Kasumi-1 (cell line): ENCODE measurements at places on chromosomes 4 and X.

GRCh38 chr4:71270901-71271300 lies 67.9 kb upstream of the SLC4A4 start:
- DNase-seq, result peak; percentile 24

DNA sequence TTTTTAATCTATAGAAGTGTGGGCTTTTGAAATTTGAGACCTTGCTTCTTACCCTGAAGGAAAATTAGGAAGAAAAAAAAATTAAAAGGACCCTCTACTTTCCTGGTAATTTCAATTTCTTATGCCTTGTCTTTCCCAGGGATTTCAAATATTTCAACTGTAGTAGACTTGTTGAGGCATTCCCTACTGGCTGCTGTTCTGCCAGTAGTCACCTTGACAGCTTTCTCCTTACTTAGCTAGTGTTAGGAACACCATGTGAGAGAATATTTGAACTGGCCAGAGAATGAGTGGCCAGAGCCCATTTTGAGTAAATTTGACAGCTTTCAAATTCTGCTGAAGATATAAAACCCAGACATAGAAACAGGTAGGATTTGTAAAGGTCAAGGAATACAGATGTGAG lies 24.0 kb upstream of the GBA3 start:
- no peak for DNase-seq

GRCh38 chr4:153427363-153428071 lies 38.6 kb upstream of the TMEM131L start:
- no peak for DNase-seq

DNA sequence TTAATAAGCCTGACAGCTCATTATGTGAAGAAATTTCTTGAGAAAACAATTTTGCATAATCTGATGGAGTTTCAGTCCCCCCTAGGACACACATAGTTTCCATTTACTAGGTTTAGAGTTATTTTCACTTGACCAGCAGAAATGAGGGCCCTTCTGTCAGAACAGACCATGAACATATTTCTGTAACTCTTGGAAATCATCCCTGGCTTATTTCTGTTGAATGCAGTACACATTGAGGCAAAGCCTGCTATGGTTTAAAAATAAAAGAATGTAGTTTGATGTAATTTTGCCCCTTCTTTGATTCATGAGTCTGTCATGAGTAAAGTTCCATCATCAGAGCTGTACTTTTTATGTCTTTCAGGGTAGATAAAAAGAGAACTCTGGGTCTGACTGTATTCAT lies 104.6 kb upstream of the ETNPPL start:
- no peak for DNase-seq

- DNase-seq, result no peak
Measured at GRCh38 chr4:119736559-119736958, 108.0 kb upstream of the PDE5A start.

DNA sequence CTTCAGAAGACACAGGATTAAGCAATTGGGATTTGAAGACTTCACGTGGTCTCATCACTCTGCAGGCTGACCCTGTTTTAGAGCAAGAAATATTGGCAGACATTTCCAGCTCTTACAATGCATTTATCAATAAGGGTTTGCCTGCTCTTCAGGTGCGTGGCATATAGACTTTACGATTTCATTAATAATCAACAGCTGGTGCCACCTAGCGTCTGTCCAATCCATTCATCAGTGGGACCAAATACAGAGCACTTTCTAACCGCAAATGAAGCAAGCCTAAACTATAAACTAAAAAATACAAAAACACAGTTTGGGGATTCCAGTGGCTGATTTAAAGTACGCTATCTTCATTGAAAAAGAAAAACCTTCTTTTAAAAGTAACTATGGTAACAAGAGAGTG lies 125.4 kb upstream of the DMD start:
- DNase-seq, result peak; percentile 16

GRCh38 chr4:10082047-10082446 lies 34.6 kb downstream of the WDR1 start:
- DNase-seq, result no peak

DNA sequence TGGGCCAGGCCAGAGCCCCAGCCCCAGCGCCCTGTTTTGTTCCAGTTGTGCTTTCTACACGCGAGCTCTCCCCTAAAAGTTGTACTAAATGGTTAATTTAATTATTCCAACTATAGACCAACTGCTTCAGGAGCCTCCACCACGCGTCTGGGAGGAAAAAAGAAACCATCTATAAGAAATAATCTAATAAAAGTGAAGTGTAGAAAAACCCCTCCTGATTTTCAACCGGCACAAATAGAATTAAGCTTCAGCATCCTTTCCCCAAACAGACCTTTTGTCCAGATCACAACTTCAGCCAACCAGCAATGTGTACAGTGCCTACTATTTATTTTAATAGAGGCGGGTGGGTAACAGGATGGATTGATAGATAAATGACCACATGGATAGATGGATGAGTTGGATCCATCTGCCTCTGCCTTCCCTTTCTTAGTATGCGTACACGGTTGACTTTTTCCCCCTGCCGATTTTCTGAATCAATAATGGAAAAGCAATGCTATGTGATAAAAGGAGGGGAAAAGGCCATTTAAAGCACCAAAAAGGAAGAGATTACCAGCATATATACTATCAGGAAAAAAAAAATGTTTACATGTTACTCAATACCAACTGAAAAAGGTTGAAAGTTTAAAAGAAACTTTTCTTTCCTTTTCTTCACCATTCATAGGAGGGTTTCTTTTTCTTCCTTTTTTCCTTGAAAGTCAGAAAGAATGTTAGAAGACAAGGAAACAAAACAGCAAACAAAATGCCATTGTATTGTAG lies 3.7 kb upstream of the PHOX2B start:
- DNase-seq, result no peak

- DNase-seq, result peak; percentile 82
Measured at GRCh38 chr4:121822796-121823504, 733 bp downstream of the CCNA2 start.

DNA sequence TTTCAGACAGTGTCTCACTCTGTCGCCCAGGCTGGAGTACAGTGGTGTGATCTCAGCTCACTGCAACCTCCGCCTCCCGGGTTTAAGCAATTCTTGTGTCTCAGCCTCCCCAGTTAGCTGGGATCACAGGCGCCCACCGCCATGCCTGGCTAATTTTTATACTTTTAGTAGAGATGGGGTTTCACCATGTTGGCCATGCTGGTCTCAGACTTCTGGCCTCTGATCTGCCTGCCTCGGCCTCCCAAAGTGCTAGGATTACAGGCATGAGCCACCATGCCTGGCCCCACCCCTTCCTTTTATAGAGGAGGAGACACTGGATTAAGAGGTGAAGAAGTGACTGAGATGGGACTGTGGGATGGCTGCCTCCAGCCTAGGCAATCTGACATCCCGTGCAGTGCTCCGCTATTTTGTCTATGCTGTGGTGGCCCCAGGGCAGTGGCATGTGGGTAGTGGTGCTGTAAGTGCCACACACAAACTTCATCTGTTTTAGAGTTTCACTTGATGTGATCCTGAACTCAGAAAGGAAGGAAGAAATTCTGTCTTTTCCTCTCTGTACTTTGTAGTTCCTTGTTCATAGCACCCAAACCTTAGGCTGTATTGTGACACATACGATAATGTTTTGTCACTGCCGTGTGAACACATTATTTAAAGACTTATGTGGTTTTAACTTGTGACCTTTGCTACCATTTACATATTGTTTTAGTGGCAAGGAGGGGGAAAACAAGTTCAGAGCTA lies 48.9 kb downstream of the FNIP2 start:
- peak; percentile 56 for DNase-seq

DNA sequence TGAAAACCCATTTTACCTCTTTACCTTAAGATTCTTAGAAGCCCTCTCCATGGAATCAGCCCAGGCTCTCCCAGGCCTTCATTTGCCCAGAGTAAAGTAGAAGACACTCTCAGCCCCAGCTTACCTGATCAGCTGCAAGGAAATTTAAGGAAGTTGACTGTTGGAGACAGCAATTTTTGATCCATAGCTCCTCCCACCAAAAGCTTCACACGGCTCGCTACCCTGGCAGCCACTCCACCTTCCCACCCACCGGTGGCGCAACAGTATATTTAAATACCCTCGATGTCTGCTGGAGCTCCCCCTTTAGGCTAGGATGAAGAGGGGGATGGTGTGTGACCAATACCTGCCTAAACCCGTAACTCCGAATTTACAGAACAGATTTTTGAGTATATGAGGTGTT lies 75.4 kb downstream of the MBNL3 start:
- DNase-seq, result no peak

- no peak for DNase-seq
Measured at GRCh38 chr4:100493756-100494155, 24.1 kb downstream of the EMCN start.

- DNase-seq, result no peak
Measured at GRCh38 chrX:53654376-53654775, 32.1 kb downstream of the HUWE1 start.

DNA sequence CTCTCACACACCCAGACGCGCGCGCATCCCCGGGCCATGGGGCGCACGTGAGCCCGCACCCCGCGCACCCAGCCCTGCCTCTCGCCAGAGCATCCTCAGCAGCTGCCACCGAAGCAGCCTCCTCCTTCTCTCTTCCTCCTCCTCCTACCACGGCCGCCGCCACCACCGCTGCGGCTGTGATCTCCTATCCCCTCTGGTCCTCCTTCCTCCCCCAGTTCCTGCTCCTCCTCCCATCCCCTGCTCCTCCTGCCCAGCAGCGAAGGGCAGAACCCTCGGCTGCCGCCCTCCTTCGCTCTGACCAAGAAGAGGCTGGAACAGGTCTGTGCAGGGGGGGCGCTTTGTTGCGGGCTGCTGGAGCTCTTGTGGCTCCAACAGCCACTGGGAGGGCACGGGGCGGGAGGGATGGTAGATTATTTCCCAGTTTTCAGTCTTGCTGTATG lies 148.7 kb upstream of the CHRDL1 start:
- no peak for DNase-seq

- DNase-seq, result peak; percentile 70
Measured at GRCh38 chrX:97909245-97909644, 1025.5 kb downstream of the RPA4 start.

DNA sequence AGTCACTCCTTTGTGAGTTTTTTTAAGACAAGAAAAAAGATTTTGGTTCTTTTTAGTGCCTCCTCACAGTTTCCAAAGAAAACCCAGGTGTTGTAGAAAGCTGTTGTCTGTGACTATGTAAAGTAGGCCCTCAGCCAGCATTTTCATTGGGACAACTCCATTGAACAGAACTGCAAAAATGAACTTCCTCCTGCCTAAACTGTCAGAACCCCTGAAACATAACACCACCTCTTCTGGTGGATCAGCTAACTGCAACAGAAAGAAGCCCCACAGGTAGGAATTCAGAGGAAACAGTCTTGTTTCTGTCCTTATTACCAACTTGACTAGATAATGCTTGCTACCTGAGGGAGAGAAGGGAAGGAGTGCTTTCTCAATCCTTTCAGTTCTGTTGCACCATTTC lies 3.4 kb upstream of the ATP11C start:
- peak; percentile 49 for DNase-seq

- DNase-seq, result no peak
Measured at GRCh38 chr4:174467107-174467506, 55.2 kb downstream of the HPGD start.

- DNase-seq, result no peak
Measured at GRCh38 chrX:28651186-28651585, 63.9 kb downstream of the IL1RAPL1 start.

DNA sequence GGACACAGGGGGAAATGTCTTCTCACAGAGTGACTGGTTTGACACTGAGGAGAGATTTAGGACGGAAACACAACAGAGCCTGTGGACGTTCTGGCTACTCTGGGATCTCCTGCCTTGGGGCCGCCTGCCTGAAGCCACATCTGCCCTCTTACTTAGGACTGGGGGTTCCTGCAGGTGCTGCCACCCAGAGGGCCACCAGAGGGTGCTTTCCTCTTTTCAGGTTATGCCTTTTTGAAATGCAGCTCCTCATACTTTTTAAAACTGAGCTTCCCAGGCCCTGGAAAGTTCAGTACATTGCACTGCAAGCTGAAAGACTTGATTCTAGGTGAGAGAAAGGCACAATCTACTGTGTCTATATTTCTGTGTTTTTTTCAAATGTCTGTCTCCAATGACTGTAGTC lies 92.2 kb upstream of the PGRMC2 start:
- peak; percentile 17 for DNase-seq

- no peak for DNase-seq
Measured at GRCh38 chrX:84735025-84735424, 232.8 kb upstream of the HDX start.

DNA sequence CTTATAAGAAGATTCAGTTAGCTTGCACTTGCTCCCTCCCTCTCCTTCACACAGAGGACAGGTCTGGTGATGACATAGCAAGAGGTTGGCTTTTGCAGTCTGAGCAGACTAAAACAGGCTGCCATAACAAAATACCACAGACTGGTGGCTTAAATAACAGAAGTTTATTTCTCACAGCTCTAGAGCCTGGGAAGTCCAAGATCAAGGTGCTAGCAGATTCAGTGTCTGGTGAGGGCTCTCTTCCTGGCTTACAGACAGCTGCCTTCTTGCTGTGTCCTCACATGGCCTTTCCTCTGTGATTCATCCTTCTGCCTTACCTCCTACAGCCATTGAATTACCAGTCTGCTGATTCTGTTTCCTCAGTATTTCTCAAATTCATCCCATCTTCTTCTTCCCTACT lies 13.1 kb downstream of the RP2 start:
- no peak for DNase-seq

GRCh38 chrX:118964252-118964651 lies 10.2 kb upstream of the LONRF3 start:
- no peak for DNase-seq

DNA sequence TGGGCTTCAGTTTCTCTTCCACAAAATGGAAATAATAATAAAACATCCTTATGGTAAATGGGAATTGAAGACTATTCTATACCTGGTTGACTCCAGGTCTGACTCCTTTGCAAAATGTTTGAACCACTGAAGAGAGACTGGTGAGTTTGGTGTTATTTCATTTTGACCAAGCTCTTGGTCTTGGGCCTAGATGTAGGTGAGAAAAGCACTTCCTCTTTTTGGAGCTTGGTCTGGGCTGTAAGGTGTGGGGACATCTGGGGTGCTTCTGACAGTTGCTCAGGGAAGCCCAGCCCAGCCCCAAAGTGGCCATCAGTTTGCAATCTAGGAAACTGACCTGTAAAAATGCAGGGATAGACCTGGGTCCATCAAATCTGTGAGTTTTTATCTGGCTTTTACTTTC lies 26.8 kb upstream of the SOD3 start:
- DNase-seq, result no peak

DNA sequence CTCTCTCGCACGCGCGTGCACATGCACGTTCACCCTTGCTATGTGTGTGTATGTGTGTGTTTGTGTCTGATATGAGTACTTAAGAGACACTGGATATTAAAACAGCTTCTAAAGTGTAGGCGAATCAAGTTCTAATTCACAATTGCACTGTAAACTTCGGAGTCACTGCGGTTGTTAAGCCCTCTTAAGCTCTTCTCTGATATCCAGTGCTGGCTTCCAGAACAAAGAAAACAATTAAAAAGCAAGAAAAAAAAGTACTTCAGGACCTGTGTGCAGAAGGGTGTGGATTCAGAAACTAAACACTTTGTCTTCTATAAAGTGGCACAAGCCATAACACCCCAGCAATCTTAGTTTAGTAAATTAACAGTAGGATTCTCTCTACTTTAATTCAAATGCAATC lies 300.2 kb downstream of the PCDH7 start:
- DNase-seq, result no peak

- no peak for DNase-seq
Measured at GRCh38 chr4:179447308-179447707, 2005.1 kb upstream of the AGA start.
